ENCODE measurements at places on chromosomes 3 and 15.

DNA sequence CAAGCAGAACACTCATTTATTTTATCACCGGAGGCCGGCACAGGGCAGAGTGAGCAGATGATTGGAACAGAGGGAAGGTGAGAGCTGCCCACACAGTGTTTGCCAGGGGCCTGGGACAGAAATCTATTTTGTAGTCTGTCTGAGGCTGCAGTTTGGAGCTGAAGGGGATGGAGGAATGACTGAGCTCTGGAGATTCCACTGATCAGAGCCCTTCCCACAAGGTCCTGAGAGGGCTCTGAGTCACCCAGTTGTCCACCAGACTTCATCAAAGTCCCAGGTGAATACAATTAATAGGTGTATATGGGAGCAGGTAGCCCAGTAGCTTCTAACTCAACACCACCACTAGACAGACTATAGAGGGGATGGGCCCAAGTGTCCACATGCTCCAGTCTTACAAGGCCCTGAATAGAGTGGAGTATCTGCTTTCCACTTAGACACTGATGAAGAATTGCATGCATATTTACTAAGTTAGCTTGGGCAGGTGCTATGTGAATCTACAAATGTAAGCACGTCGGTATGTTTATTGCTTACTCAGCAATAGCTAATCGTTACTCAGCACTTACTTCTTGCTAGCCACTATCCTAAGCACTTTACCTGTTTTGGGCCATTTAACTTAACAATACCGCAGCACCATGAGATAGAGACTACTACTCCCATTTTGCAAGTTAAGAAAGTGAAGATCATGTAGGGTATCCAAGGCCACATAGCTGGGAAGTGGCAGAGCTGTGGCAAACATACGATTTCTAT is 2.7 kb upstream of the STARD5 start:
- peaks cover 26% of the 10 kb centered on the region for H3K4me1 ChIP-seq
- no peak for DNase-seq
- H3K36me3 ChIP-seq: no peaks in the 10 kb centered on the region
- no peak overlapping the region for H3K27ac ChIP-seq
- no peaks in the 10 kb centered on the region for H3K27me3 ChIP-seq

- H3K27ac ChIP-seq: no peak overlapping the region
- peaks cover 3% of the 10 kb centered on the region for H3K36me3 ChIP-seq
These were observed 53.4 kb upstream of the SEC13 start for GRCh38 chr3:10374311-10374710.

- no peak overlapping the region for H3K27ac ChIP-seq
- no peak for DNase-seq
- no peaks in the 10 kb centered on the region for H3K27me3 ChIP-seq
These were observed 62.4 kb downstream of the IFT57 start for GRCh38 chr3:108159865-108160264.

- no peak overlapping the region for H3K4me3 ChIP-seq
- no peaks in the 10 kb centered on the region for H3K4me1 ChIP-seq
- DNase-seq: no peak
- no peaks in the 10 kb centered on the region for H3K27me3 ChIP-seq
These were observed 100.4 kb upstream of the PPP2R3A start for GRCh38 chr3:135865085-135865484.

DNA sequence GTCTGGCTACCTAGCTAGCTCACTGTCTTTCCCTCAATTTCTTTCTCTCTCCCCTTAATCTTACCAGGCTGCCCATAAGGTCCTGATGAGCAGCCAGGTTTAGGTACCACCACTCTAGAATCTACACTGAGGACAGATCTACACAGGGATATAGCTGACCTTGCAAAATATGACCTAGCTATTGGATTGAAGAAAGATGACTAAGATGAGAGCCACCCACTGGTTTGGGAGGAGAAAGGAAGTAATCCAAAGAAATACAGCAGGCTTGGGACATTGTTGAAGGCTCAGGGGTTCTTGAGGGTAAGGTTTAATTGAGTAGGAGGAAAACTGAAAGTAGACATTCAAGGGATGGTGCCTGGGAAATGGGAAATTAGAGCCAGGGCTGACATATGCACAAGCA is 142.0 kb upstream of the TMC3 start:
- no peaks in the 10 kb centered on the region for H3K36me3 ChIP-seq
- no peak overlapping the region for H3K4me3 ChIP-seq
- no peak overlapping the region for H3K27ac ChIP-seq
- no peaks in the 10 kb centered on the region for H3K4me1 ChIP-seq
- peaks cover 6% of the 10 kb centered on the region for H3K27me3 ChIP-seq

GRCh38 chr15:51505251-51505650 is 117.3 kb downstream of the DMXL2 start:
- no peak overlapping the region for H3K27ac ChIP-seq
- H3K36me3 ChIP-seq: peaks cover 2% of the 10 kb centered on the region
- H3K27me3 ChIP-seq: no peaks in the 10 kb centered on the region
- no peak overlapping the region for H3K4me3 ChIP-seq
- no peaks in the 10 kb centered on the region for H3K4me1 ChIP-seq
- no peak for DNase-seq

DNA sequence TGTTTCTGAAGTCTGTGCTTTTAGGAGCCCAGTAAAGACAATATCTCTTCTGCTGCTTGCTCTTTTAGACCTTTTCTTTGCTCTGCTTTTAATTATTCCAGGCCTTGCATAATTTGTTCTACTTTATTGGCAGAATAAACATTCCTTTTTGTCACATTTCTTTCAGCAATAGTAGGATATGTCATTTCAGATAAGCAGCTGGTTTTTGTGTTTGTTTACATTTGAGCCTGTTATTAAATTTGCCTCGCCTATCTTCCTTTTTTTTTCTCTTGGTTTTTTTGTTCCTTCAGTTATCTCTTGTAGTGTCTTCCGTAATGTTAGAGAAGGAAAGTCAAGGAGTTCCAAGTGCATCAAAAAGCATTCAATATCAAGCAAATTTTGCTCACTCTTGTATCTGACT is 16.4 kb downstream of the ZNF654 start:
- H3K27me3 ChIP-seq: no peaks in the 10 kb centered on the region
- no peak overlapping the region for H3K27ac ChIP-seq
- no peak for DNase-seq
- no peak overlapping the region for H3K4me3 ChIP-seq
